ENCODE measurements at places on chromosomes 1 and 21.

DNA sequence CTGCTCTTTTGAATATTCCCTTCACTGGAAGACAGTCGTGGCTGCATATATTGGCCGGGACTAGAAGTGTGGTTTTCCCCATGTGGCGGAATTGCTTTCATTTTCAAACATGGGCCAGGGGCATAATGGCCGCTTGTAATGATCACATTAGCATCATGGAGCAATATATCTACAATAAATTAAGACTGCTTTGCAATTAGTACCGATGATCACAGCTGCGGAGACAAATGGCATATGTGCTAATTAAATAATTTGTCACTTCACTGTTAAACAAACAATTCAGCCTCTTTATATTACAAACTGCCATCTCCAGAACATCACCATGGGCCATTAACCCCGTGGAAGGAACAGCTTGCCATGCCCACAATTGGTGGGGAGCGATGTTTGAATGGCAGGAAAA lies 68.2 kb upstream of the OLIG2 start:
- no peak for DNase-seq

- no peak for DNase-seq
Observed at GRCh38 chr1:244712669-244713068, 59.7 kb downstream of the DESI2 start.

GRCh38 chr1:50973875-50974617 lies 4.0 kb downstream of the CDKN2C start:
- no peak for DNase-seq

- DNase-seq: no peak
Observed at GRCh38 chr1:158933621-158934020, 2.3 kb downstream of the PYHIN1 start.

GRCh38 chr1:116106646-116107045 lies 4.6 kb upstream of the MAB21L3 start:
- no peak for DNase-seq

DNA sequence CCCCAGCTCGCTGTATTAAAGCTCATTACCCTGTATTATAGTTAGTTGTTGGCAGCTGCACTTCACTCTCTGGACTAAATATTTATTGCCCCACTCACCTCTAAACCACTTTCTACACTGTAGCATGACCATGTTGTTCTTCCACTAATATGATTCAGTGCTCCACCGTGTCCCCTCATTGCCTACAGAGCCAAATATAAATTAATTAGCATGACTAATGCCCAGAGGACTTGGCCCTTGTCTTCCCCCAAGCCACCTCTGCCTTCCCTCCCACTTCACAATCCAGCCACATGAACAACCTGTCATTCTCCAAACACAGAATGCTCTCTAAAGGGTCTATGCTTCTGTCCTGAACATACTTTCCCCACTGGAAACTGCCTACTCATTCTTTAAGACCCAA lies 276.5 kb downstream of the PLPP3 start:
- DNase-seq: no peak

- DNase-seq: no peak
Observed at GRCh38 chr1:22629886-22630285, 6.5 kb upstream of the C1QA start.

DNA sequence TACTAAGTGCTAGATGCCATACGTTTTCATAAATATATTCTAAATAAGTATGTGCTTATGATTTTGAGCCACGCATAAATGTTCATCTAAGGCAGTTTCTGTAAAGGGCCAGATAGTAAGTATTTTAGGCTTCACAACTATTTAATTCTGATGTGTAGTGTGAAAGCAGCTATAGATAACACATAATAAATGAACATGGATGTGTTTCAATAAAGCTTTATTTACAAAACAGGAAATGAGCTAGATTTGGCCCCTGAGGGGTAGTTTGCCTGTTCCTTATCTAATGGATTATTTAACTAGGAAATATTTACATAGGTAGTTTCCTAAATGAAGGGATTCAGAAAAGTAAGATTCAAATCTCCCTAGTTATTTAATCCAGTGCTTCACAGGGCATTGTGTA lies 557.6 kb upstream of the PKN2 start:
- DNase-seq: no peak

- no peak for DNase-seq
Observed at GRCh38 chr1:50371749-50372148, 51.5 kb downstream of the DMRTA2 start.

DNA sequence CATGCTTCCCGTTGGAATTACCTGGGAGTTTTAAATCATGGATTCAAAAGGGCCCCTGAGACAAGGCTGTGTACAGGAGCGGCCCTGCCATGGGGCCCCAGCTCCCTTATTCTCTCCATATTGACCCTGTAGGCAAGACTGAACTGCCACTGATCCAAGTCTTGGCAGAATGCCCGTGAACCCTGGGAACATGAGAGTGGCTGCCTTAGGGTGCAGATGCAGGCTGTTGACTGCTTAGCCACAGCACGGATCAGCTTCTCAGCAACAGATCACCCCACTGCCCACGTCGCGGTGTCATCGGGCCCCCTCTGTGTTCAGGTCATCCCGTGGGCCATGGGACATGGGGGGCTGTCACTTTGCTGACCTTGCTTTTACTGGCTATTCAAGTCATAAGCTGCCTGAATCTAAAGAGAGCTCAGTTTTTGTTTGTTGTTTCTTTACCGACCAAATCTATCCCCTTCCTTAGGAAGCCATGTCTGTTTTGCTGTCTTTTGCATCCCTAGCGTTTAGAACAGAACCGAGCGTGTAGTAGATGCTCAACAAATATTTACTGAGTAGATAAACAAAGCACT lies 83.4 kb downstream of the MATN1 start:
- no peak for DNase-seq

DNA sequence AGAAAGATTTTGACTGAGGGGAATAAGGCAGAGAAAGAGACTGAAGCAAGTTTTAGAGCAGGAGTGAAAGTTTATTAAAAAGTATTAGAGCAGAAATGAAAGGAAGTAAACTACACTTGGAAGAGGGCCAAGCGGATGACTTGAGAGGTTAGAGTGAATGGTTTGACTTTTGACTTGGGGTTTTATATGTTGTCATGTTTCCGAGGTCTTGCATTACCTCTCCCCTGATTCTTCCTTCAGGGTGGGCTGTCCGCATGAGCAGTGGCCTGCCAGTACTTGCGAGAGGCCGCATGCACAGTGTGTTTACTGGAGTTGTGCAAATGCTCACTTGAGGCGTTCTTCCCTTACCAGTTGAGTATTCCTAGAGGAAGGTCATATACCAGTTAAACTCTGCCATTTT lies 13.0 kb upstream of the DENND2D start:
- DNase-seq: no peak

GRCh38 chr1:100028765-100029164 lies 59.0 kb downstream of the SLC35A3 start:
- DNase-seq: no peak

DNA sequence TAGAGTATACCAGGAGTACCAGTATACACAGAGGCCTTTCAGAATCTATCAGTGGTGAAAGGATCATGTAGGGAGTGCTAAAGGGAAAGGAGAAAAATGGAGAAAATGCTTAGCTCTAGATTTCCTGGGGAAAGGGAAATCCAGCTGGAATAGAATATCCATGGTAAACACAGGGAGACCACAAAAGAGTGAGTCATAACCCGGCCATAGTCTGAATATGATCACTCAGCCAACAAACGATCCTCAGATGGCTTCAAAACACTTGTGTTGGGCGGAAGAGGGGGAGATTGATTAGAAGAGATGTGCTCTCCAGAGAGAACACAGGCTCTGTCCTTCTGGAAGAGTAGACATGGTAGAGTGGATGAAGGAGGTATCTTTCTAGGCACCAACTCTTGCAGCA lies 180.6 kb downstream of the PAPPA2 start:
- DNase-seq: no peak

DNA sequence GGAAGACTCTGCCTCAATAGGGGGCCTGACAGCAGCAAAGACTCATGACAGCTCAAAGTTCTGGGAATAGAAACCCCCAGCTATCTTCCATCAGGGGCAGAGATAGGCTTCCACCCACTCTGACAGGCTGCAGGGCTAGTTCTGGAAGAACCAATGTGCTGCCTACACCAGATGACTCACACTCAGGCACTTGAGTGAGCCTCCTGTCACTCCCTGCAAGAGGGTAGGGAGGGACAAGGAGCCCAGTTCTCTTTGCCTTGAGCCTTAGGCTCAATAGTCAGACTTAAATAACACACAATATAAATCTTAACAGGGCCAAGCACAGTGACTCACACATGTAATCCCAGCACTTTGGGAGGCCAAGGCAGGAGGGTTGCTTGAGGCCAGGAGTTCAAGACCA lies 386.4 kb downstream of the HHAT start:
- DNase-seq: no peak

DNA sequence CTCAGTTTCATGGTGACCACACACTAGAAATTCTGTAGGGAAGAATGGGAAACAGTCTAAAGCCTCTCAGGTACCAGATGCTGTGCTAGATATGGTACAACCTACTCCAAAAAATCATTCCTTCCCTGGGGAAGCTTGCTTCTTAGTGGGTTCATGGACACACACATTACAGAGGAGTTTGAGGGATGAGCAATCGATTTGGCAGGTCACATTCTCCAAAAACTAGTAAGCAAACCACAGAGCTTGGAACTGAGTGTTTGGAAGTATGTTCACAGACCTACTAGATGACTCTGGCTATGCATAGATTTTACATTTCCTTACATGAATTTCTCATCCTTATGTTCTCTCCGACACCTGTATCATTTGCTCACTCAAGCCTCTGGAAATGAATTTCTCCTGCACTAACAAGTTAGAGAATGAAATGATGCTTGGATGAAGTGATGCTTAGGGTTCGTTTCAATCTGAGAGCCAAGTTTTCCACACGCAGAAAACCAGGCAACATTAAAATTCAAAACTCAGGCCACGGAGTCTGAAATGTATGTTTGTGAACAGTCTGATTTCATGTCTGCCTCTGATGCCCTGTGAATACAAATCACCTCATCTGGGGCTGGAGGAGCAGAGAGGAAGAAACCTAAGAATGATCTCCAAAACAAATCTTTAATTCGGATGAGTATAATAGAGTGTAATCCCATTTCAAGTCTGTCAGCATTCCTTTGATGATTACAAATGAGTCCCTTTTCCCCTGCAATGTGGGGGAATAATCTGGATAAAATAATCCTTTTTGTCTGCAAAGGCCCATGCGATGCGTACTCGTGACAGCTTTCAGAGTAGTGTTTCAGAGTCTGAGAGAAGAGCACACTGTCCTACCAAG lies 11.0 kb downstream of the EVA1C start:
- DNase-seq: no peak

DNA sequence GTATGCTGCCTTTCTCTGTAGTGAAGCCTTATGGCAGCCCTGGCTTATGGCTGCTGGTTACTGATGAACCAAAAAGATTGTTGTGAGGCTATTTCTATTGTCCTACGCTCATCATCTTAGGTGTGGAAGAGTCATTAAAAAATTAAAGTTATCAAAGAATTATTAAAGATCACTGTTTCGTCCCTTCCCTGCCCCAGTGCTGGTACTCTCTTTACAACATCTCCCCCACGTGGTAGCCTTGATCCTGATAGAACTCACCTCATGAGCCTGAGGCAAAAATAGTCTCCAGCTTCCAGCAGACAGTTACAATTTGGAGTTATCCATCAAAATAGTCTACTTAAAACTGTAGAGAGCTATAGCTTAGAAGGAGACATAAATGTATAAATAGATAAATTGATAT lies 201.5 kb downstream of the S1PR1 start:
- DNase-seq: no peak

DNA sequence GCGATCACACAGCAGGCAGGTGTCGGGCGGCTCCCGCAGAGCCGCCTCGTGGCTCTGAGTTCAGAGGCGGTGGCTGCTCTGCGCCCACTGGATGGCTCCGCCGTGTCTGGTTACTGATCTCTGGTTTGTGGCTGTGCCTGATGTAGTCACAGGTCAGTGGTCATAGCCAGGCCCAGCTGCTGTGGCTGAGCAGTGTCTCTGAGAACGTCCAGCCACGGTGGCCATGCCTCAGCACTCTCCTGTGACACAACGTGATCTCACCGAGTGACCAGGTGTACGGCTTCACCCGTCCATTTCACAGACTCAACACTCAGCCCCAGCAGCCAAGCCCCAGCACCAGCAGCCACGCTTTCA lies 61.2 kb downstream of the KCNN3 start:
- no peak for DNase-seq

- DNase-seq: no peak
Observed at GRCh38 chr21:27772816-27773215, 805.9 kb upstream of the ADAMTS5 start.

DNA sequence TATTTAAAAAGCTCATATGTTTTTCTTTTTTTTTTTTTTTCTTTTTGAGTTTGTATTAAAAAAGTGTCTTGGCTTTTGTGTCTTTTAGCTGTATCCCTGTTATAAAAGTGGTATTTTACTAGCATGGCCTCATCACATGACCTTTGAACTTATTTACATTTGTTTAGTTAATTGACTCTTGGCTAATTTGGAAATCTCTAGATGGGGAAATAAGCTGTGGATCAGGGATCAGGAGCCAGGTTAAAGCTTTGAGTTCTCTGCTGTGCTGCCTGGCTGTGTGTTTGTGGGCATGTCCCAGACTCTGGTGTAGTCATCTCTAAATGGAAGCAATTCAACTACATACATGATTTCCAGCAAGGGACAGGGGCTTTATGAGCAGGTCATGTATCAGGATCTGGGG lies 56.5 kb downstream of the HHAT start:
- no peak for DNase-seq

- no peak for DNase-seq
Observed at GRCh38 chr1:198079432-198079951, 77.3 kb upstream of the NEK7 start.

GRCh38 chr1:22132517-22133235 lies 10.2 kb downstream of the WNT4 start:
- peak; percentile 71 for DNase-seq

DNA sequence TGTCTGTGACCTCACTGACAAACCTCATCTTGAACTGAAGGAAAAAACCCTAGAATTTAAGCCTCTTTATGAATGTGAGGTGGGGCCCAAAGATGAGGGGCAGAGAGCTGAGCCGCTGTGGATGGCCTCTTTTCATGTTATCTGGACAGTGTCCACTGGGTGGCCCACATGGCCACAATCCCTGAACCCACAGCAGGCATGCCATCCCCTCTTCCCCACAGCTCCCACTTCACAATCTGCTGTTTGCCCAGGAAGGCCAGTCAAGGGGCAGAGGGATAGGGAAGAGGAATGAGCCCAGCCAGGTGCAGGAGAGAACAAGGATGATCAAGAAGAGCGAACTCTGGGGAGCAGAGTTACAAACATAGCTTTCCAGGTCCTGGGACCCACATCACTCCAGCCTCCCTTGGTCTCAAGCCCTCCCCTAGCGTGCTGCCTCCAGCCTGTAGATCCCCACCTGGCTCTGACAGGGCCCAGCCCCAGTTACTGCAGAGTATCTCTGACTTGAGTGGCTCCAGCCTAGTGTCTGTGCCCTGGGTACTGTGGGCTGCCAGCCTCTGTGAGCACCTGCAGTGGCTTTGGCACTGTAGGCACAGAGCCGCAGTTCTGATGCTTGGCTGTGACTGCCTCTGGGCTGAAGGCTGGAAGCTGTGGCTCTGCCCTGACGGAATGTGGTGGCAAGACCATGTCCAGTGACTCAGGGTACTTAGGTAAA lies 1.9 kb upstream of the SLFNL1 start:
- no peak for DNase-seq

GRCh38 chr1:231557411-231557810 lies 28.9 kb downstream of the TSNAX start:
- no peak for DNase-seq
